ENCODE measurements at places on chromosomes 5 and 9.

GRCh38 chr9:137064027-137064879 lies 6.1 kb downstream of the SAPCD2 start:
- peak; percentile 77 for DNase-seq

DNA sequence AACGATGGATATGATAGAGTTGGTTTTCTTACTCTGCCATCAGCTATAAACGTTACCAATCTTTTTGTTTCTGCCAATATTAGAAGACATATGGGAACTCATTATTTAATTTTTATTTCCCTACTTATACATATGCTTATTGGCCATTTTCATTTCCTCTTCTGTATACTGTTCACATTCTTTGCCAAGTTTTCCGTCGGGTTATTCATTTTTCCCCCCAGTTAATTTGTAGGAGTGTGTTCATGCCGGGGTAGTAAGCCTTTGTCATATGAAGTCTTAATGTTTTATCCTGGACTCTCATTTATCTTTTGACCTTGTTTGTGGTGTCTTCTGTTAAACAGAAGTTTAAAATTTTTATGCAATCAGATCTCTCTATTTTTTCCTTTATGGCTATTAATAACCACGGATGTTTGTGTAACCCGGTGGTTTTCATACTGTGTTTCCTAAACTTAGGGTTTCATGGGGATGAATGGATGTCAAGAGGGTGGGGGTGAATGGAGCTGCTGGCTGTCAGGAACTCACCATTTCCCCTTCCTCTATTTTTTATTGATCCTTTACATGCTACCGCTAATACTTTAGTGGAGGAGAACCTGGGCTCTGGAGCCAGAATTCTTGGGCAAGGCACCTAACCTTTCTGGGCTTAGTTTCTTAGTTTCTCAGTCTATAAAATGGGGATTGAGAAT lies 42.5 kb upstream of the PPARGC1B start:
- no peak for DNase-seq

DNA sequence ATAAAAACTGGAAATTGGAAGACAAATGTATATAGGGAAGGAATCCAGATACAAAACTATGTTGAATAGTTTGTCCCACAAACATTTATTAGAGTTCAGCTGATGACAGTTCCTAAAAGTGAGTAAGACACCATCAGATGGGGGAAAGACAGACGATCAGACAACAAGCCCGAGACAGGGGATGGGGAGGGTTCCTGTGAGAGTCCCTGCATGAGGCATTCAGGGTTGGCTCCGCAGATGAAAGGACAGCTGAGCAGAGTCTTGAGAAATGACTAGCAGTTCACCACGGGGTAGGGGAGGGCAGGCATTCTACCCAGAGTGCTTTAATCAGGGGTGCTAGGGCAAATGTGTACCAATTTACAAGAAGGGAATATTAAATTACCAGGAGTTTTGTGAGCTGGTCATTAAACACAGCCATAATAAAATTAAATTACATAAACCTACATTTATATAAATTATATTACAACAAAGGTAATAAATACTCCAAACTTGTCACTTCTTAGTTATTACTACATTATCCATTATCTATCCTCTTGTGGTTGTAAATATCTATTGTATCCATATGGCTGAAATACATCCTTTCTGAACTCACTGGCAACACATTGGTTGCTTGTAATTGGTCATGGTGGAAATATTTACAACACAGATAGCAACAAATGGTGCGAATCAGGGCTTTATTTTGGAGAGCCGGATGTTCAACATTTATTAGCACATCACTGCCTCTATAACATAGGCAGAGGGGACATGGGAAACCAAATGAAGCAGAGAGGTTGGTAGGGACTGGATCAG lies 27.8 kb downstream of the TNFSF15 start:
- DNase-seq, result no peak

GRCh38 chr9:16485575-16486321 lies 384.7 kb downstream of the BNC2 start:
- no peak for DNase-seq

DNA sequence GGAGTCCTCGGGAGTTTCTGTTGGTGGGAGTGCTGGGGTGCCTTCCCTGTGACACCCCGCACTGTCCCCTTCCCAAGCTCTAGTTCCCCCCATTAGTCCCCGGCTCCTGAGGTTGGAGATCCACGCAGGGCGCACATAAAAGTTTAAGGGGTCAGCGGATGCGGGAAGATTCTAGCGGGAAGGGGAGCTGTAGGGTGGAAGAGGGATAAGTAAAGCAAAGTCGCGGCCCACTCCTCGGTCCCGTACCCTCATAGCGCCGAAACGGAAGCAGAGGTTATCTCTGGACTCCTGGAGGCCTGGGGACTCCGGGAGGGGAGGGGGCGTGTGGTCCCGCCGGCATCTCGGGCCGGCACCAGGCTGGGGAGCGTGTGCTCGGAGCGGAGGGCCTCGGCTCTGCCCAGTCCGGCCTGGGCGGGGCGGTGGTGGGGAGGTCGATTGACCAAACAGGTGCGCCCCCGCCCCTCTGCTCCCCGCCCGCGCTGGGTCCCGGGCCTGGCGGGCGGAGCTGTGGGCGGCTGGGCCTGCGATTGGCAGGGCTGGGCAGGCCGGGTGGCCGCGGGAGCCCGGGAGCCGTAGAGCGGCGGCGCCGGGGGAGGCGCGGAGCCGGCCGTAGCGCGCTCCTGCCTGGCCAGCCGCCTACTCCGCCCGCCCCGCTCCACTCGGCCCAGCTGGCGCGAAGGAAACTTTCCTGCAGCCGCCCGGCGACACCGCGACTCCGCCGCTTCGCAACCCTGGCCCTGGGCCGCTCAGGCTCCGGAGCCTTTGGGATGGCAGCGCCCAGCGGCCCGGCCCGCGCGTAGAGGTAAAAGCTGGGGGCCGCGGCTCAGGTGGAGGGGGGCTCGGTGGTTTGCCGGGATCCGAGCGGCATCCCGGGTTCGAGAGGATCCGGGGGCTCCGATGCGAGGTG lies 52.2 kb upstream of the DAB2IP start:
- no peak for DNase-seq

DNA sequence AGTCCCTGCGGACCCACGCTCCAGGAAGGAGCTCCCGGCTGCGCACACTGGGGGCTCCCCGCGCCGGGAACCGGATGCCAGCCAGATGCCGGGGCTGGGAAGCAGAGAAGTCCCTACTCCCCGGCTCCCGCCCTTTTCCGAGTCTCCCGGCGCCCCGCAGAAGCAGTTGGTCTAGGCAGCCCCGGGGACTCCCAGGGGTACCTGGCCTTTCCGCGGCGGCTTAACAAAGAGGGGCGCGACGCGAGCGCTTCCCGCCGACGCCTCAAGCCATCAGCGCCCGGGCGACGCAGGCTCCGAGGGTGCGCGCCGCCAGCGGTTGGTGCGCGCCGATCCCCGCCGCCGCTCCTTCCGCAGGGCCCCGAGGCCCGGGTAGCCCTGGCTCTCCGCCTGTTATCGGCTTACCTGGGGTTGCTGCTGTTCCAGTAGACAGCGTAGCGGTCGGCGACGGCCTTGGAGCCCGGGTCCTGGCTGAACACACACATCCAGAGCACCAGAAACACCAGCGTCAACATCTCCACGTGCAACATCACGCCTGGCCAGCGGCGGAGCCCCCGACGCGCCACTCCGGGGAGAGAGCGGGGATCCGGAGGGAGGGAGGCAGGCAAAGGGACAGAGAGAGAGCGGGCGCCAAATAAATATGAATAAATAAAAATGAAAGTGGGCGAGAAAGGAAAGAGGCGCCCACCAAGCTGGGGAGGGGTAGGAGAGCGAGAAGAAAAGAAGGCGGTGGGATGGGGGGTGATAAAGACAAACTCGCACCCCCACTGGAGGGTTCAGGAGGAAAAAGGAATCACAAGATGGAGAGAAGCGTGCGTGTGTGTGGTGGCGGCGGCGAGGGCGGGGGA lies 428 bp downstream of the EFNA5 start:
- DNase-seq, result peak; percentile 27

DNA sequence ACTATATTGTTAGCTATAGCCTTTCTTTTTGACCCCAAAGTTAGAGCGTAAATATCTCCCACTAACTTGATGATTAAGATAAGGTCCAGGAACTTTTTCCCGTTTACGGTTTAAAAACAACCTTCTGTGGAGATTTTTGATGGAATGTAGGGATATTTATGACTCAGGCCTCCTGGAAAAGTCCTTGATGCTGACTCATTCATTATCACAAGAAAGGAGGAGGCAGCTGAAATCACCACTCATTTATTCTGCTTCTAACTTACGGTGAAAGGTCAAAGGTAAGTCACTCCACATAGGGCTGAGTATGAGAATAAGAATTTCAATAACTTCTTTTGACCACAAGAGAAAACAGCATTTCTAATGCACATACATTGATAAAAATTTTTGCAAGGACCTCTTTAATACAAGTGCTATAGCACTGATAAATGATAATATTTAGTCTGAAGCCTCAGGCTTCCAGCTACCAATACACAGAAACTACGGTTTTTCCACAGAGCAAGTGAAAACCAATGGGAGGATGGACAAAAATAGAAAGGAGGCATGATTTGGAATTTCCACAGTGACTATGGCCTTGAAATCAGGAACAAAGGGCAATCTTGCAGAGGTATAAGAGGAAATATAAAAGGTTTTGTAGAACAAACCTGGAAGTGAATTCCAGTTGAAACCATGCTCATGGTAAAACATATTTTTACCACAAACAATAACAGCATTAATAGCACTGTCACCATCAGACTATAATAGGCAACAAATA lies 146.5 kb downstream of the PPP2R2B start:
- no peak for DNase-seq

- DNase-seq, result peak; percentile 90
Observed at GRCh38 chr9:6015278-6016157, at the start of gene RANBP6. Gene RANBP6 (minus strand): TSS chr9:6015624. CDS start chr9:6015607, 17 bp downstream.

DNA sequence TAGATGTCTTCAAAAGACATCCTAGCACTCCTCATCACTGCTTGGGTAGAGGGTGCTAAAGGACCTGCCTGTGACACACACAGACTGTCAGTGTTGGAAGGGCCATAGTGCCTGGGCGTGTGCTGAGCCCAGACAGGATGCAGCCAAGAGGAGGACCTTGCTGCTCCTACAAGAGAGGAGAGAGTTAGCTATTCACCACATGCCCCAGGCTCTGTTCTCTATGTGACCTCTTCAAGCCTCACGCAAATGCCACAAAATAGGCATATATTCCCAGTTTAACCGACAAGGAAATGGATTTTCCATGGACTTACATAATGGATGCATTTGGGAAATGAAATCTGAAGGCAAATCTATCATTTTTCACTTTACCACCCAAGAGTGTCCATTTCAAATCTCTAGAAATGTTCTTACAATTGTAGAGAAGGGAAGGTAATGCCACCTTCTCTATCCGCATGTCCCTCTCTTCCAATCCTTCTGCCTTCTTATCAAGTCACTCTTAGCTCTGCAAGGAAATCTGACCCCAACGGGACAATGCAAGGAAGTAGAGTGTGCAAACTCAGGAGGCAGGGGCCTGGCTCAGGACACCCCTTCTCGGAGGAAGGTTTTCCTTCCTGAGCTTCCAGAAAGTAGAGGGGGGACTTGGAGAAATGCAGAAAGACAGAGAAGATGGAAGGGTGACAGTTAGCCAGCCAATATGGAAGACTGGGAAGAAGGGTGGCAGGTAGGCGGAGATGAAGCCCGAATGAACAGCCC lies 49.5 kb downstream of the TRIM32 start:
- no peak for DNase-seq

DNA sequence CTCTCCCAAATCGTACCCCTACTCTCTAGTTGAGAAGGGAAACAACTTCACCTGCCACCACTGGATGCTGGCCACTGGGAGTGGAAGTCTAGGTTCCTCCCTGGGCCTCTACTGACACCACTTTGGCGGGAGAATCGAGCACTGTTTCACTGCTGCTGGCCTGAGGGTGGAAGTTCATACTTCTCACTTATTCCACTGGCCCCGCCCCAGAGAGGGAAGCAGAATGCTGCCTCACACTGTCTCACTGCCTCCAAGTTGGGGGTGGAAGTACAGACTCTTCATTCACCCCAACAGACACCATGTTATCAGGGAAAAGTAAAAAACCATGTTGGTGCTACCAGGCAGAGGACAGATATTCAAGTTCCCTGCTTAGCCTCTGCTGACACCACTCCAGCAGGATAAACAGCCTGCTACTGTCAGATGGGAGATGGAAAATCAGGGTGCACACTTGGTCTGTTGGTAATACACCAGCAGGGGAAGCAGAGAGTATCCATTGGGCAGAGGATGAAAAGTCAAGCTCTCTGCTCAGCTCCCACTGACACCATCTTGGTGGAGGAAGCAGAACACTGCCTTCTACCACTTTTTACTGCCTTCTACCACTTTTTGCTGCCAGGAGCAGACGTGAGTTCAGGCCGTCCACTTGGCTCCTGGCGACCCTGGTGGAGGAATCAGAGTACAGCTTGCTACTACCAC lies 159.4 kb downstream of the SIL1 start:
- DNase-seq, result no peak

GRCh38 chr5:158874343-158874742 lies 225.4 kb downstream of the EBF1 start:
- no peak for DNase-seq

- DNase-seq, result no peak
Observed at GRCh38 chr5:181190711-181191525, 14.1 kb downstream of the TRIM7 start.

DNA sequence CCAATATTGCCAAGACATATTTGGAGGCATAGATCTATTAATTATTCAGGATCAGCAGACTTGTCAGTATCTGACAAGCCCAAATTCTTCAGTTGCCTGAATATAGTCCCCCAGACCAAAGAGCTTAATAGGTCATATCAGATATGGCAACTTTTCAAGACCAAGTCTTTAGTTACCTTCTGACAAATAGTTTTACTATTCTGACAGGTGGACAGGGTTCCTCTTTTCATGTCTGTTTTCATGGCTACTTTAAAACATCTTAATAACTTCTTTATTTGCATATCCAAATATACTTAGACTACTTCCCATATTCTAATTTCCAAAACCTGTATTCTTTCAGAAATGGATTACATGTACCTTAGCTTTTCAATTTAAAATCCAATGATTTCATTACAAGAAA lies 65.4 kb downstream of the AUH start:
- no peak for DNase-seq

DNA sequence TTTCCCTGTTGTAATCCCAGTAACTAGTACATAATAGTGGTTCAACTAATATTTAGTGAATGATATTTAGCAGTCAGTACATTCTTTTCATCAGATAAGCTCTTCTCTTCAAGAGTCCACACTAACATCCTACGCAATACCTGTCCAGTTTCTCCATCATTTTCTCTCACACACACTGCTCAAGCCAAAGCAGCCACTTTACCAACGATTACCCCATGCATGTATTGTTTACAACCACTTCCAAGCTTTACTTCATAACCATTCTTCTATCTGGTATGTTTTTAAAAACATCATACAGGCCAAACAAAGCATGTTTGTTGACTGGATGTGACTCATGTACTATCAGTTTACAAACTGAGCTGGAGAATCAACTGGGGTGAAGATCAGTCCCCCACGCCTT lies 7.3 kb downstream of the UBTD2 start:
- no peak for DNase-seq

GRCh38 chr9:99356512-99356971 lies 134.5 kb downstream of the SEC61B start:
- no peak for DNase-seq

GRCh38 chr9:72924154-72924790 lies 28.6 kb downstream of the ALDH1A1 start:
- DNase-seq, result no peak

DNA sequence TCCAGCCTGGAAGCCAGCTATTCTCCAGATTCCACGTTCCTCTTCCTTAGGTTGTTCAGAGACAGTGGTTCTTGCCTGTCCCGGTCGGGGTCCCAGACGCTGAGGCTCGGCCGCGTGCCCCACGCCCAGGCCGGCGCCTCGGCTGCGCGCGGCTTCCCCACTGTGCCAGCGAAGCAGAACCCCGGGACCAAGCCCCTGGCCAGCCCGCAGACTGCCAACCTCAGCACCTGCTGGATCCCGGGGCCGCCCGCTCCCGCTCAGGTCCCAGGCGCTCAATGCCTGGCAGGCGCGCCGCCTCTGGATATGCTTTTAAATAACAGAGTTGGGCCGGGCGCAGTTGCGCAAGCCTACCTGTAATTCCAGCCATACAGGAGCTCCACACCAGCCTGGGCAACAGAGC lies 195.5 kb downstream of the MAN2A1 start:
- DNase-seq, result no peak

All from NCI-H774 (cell line).